Inflammatory macrophage treated with lipopolysaccharide for 4 hours (primary cell): ENCODE measurements at places on chromosomes 7 and 10.

DNA sequence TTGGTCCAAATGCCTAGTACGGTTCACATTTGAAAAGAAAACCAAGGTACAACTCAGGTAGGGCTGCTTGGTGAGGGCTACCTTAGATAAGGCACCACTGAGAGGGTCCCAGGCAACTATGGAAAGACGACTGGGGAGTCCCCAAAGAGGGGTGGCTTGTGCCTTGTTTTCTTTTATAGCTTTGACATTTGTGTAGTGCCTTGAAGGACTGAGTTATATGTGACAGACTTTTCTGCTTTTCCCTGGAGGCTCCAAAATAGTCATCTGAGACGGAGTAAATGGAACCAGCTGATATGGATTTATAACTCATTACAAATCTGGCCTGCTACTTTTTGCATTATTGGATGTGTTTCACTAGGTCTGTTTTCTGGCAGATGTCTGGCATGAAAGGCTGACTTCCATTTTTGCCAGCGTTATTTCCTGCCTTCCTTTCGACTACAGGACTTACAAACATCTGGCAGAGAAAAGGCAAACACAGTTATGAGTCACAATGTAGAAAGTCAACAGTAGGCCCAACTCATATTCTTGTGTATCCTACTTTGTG, 88.2 kb upstream of the IMMP2L start:
- no peak for DNase-seq

GRCh38 chr10:75066271-75066670, 45.2 kb upstream of the SAMD8 start:
- DNase-seq, result peak; percentile 52

DNA sequence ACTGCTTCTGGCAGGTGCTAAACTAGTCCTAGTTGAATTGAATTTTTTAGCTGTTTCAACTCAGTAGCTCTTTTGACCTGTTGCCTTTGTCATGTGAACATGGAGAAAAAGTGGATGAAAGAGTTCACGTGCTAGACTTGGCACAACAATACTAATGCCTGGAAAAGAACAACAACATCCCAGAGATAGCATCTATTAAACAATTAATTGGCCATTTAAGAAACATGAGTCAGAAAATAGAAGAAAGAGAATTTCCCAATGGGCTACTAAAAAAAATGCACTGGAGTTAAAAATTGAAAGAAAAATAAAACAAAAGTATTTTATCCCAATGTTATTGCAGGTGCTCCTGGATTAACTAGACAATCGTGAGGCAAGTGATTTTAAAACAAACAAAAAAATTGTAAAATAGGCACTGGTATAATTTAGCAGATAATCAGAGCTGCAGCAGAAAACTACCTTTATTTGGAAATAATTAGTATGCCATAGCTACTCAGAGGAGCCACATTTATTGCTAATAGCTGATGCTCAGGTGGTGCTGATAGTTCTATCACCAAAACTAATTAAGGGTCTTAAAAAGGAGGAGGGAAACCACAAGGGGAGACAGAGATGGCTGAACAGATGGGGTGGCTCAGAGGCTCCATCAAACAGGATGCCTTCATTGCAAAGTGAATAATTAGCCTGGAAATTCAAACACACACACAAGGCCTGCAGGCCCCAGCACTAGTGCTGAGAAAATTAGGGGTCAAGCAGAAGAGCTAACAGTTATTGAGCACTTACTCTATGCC, 17.6 kb downstream of the CCDC71L start:
- DNase-seq, result no peak

- no peak for DNase-seq
These were observed 26.6 kb upstream of the DDC start for GRCh38 chr7:50591480-50592438.

DNA sequence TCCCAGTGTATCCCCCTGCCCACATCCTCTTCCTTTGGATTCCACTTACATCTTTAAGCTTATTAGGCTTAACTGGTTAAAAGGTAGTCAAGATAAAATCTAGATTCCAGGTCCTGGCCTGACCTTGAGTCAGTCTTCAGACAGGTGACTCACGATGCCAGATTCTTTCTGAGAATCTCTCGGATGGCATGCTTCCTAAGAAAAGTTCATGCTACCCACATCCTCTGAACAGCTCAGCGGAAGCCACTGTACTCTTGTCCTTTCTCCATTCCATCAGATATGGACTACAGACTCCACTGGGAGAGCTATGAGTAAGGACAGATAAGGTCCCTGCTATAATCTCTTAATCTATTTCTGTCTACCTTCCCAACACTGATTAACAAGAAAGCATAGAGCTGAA, 43.4 kb downstream of the DNMBP start:
- DNase-seq, result no peak

- no peak for DNase-seq
These were observed 164.9 kb downstream of the PARD3 start for GRCh38 chr10:34650156-34650555.

- no peak for DNase-seq
These were observed 55.6 kb downstream of the ARHGAP22 start for GRCh38 chr10:48549236-48549635.

GRCh38 chr10:30103595-30104320, 44.4 kb upstream of the JCAD start:
- peak; percentile 16 for DNase-seq

- DNase-seq, result no peak
These were observed 1.1 kb upstream of the TNPO3 start for GRCh38 chr7:129055861-129056464.

GRCh38 chr7:47303695-47304453, 278.0 kb downstream of the TNS3 start:
- no peak for DNase-seq

DNA sequence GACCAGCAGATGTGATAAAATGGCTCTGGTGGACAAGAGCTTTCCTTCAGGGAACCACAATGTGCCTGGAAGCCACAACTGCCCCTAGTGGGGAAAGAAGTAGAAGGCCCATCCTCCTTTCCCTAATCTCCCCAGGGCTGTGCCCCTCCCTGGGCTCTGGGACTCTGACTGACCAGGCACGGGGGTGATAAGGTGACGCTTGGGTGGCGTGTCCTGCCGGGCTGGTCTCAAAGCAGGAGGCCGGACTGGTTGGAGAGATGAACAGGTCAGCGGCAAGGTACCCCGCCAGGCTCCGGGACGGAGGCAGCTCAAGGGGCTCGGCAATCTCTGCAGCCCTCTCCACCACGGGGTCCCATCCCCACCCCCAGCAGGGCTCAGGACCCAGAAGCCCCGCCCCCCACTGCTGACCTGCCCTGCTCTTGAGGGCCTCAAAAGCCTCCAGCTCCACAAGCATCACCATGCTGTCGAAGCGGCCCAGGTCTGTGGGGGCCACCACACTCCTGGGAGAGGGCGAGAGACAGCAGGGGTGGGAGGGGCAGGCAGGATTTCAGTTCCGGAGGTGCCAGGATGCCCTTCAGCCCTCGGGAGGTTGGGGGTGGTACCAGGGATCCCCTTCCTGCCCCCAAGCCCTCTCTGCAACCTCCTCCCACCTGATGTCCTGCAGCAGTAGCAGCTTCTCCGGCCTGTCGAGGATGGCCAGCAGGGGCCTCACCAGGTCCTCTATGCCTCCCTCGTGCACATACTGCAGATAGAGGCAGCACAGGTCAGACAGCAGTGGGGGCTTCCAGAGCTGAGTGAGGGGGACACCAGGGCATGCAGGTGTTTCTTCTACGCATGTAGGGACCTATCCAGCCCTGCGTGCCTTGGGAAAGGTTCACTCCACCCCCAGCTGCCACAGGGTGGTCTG, 12.2 kb downstream of the LZTS2 start:
- DNase-seq, result no peak

DNA sequence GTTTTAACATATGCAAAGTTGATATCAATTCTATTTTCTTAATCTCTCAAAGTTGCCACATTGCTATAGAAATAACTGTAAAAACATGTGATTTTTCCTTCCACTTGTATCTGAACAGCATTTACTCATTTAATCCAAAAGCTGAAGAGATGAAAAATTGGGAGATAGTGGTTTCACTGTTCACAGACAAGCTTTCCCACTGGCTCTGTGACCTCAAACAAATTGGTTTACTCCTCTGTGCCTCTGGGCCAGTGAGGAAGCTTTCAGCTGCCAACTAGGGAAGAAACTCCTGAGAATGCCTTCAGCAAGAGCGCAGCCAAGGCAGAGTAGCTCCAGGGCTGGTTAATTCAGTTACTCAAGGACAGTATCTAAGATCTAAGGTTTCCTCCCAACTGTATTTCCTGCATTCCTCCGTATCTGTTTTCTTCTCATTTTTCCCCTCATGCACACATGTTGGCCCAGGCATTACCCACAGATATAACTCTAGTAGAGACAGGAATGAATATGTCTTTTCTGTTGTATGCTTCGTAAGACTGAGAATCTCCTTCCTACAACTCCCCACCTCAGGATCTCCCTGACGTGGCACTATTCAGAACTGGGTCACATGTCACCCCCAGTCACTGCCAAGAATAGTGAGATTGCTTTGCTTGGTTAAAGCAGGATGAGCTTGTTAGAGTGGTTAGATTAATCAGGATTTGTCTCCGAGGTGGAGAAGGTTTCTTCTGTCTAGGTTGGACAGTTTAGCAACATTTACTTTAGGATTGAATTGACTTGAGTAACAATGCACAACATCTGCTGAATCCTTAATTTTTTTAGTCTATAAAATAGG, 315.7 kb downstream of the NRG3 start:
- no peak for DNase-seq
